ENCODE measurements at places on chromosomes 7 and 10. TPM values are rescaled to one million over a fixed set of nuclear protein-coding genes. Genes with fewer than 3 reads are reported as not detected.

Gene CCDC172
- polyA plus RNA-seq = not detected

Gene GRID2IP
- 0.10 TPM for polyA plus RNA-seq

Gene LIPJ
- polyA plus RNA-seq = not detected

Gene TUBAL3
- 0.20 TPM for polyA plus RNA-seq

Gene CLEC2L
- 2.5 TPM for polyA plus RNA-seq

Gene PRTFDC1
- 13.5 TPM for polyA plus RNA-seq

DNA sequence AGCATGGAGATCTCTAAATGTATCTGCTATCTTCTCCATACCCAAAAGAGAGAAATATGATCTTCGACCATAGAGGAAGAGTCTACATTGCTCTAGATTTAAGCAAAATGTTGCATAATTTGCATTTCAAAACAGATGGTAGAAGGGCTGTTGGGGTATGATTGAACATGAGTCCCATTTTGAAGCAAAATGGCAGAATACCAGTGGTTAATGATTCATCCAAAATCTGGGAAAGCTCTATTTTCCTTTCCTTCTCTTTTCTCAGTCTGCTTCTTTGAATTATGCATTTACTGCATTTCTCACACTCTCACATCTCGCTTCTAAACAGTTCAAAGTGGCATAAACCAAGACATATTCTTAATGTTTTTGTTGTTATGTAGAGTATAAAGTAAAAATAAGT is 178.5 kb downstream of the MACC1 start:
- no peak for DNase-seq

- DNase-seq = no peak
Measured at GRCh38 chr7:127066974-127067373, 185.8 kb downstream of the GRM8 start.

GRCh38 chr7:116952635-116953371 is 498 bp upstream of the ST7 start:
- DNase-seq = peak; percentile 16

GRCh38 chr7:135930565-135931461 is 46.3 kb downstream of the MTPN start:
- DNase-seq = no peak

- DNase-seq = no peak
Measured at GRCh38 chr7:88132725-88133124, 87.1 kb downstream of the SRI start.

GRCh38 chr10:27618036-27618615 is 114.0 kb downstream of the RAB18 start:
- no peak for DNase-seq

- no peak for DNase-seq
Measured at GRCh38 chr7:11710377-11710776, 121.6 kb downstream of the THSD7A start.

DNA sequence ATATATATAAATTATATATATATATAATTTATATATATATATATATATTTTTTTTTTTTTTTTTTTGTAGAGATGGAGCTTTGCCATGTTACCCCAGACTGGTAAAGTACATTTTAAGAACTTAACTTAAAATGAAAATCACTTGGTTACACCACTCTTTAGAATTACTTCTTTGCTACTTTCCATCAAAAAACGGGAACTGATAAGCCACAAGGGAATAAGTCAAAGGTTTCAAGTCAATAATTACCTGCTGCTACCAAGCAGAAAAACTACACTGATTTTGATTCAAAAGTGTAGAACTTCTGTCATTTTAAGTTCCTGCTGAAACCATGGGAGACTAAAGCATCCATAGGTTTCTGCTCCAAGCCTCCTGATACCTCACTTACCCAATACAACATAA is 12.2 kb downstream of the PPA1 start:
- no peak for DNase-seq

All from forelimb muscle (tissue), 1 donor.